Renal pelvis (tissue), 12 donors: ENCODE measurements at places on chromosomes 2 and 18. TPM values are rescaled to one million over a fixed set of nuclear protein-coding genes. Genes with fewer than 3 reads are reported as not detected.

Gene SFT2D3
- not detected for polyA plus RNA-seq

Gene SOX11
- 17.3 TPM for polyA plus RNA-seq

Gene NEB
- 23.5 TPM for polyA plus RNA-seq

Gene LRRC30
- 0.11 TPM for polyA plus RNA-seq

Gene CGREF1
- 8.1 TPM for polyA plus RNA-seq

Gene RHOB
- polyA plus RNA-seq: 69.8 TPM

Gene INO80C
- 36.9 TPM for polyA plus RNA-seq

DNA sequence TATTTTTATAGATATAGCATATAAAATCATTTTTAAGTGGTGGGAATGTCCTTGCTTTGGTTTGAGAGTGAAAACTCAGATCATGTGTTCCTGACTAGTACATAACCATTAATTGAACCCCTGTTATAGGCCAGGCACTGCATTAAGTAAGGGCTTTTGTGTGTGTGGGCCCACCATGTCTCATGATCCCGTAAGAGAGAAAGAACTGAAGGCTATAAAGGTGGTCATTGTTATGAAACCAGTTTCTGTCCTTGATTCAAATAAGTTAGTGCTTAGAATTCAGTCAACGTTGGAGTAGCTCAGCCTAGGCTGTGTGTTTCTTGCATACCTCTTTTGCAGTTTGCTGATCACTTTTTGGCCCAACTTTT lies 91.5 kb downstream of the LIMS1 start:
- no peak for DNase-seq

DNA sequence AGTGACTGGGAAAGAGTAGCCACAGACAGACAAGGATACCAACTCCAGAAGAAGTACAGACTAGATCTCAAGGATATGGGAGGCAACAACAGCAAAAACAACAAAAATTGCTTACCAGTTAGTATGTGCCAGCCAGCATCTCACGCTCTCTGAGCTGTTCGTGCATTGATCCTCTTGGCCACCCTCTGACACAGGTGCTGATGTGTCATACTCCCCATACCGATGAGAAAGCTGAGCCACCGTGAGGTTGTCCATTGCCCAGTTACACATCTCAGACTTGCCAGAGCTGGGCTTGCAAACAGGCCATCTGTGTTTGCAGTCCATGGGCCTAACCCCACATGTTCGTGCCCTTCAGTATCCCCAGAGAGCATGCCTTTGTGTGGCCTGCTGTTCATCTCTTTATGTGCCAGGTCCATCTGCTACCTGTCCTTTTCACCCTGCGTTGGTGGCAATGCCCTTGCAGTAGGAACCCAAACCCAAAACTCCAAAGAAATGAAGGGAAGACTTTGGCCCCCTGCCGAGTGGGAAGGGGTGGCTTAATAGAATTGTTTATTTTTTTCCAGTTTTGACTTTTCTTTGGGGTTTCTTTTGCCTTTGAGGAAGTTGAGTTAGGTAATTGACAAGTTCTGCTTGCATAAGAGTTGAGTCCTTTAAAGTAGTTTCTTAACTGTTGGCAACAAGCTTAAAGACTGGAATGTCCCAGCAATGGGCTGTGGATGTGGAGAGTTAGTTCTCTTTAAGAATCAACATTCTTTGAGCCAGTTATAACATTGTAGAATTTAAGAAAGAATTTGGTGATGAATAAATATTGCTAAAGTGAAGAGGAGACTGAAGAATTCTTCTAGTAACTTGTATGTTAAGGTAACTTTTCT lies 46.7 kb downstream of the LYPD6B start:
- no peak for DNase-seq

DNA sequence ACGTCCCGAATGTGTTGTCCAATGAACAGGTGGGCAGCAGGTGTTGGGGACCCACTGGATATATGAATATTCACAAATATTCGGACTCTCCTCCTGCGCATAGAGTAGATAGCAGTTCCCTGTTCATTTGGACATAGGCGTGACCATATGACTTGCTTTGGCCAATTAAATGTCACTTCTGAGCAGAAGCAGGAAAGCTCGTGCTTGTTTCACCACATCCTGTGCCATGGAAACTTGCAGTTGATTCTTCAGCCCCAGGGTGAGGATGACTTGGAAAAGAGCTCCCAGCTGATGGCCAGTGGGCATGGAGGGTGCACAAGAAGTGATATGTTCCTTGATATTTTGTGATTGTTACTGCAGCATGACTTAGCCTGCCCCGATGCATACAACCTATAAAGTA lies 52.6 kb downstream of the PTPRM start:
- no peak for DNase-seq

GRCh38 chr18:57352271-57352701 lies at the start of gene ST8SIA3:
ST8SIA3 (plus strand) TSS chr18:57352557; CDS start chr18:57352847, 290 bp downstream.
- no peak for DNase-seq

DNA sequence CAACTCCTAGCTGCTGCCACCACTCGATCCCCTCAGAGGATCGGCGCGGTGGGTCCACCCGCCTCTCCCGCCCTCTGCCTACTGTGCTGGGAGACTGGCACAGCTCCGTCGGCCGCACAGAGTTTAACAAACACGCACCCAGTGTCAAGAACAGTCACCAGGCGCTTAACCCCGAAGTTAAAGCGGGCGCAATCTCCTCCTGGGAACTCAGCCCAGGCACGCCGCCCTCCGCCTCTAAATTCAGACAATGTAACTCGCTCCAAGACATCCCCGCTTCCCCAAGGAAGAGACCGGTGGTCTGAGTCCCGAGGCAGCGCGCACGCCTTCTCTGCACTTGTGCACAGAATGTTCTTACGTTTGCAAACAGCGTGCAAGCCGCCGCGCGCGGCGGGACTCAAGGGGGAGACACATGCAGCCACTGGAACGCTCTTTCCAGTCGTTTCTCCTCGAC lies 533 bp downstream of the CXCR4 start:
- peak; percentile 39 for DNase-seq

DNA sequence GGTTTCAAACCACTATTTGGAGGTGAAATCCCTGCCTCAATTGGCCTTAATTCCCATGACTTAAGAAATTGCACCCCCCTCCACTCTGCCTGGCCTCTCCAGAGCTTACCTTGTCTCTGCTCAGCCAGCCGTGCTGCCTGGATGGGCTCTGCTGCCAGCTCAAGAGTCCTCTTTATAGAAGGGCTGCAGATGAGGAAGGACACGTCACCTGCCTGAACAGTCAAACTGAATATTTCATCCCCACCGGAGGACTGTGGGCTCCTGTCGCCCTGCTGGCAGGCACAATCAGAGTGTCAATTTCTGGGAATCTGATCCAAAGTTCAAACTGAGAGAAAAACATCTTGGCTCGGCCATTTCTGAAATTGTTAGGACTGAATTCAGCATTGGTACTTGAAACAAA lies at the start of gene OTOS:
TSS of gene OTOS (minus strand) at position 148 of the 400 bp plus-strand sequence. CDS start 332 bp downstream, outside the sequence.
- DNase-seq: no peak

- peak; percentile 41 for DNase-seq
Measured at GRCh38 chr2:228798458-228799207, 472.5 kb downstream of the PID1 start.

- DNase-seq: no peak
Measured at GRCh38 chr18:70376137-70376913, 87.5 kb downstream of the SOCS6 start.

DNA sequence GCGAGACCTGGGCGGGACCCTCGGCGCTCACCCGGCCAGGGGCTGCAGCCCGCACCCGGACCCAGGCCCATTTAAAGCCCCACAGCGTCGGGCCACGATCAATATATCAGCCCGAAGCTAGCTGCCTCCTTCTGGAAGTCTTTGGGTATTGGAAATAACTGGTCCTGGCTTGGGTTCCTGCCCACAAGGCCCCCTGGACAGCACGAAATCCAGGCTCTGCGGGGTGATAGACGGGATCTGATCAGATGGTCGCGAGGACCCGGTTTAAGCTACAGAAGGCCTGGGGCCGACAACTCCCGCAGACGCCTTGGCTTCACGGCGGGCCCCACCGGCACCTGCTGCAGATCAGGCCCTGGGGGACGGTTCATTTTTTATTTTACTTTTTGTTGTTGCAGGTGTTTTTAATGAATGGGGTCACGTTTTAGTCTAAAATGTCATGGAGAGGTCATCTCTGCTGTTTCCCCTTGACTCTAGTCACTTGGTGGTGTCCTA lies 362 bp upstream of the PSTPIP2 start:
- no peak for DNase-seq

- peak; percentile 53 for DNase-seq
Measured at GRCh38 chr2:60581433-60582282, 28.2 kb upstream of the BCL11A start.

GRCh38 chr2:55232863-55233657 lies 572 bp downstream of the RPS27A start:
- DNase-seq: peak; percentile 5
